Lung microvascular endothelial cell (primary cell): ENCODE measurements at places on chromosomes 16 and 17. TPM values are rescaled to one million over a fixed set of nuclear protein-coding genes. Genes with fewer than 3 reads are reported as not detected.

Gene CLEC19A
- not detected in 2 replicates for total RNA-seq

Gene SMIM36
- not detected in 2 replicates for total RNA-seq

Gene MARVELD3
- total RNA-seq, result 0.22 TPM in 1 of 2 replicates, not detected in the other

Gene KRTAP2-1
- total RNA-seq, result not detected in 2 replicates

Gene TEX2
- total RNA-seq, result 19.4 and 36.1 TPM in 2 replicates

Gene RMI2
- total RNA-seq, result 0.99 and 2.8 TPM in 2 replicates

Gene GP1BA
- total RNA-seq, result not detected in 2 replicates

Gene RNU2-1
- total RNA-seq, result not detected in 2 replicates

Gene RAMP2
- total RNA-seq, result 12.9 and 36.3 TPM in 2 replicates

Gene ASIC2
- under 0.01 TPM in 1 of 2 replicates, not detected in the other for total RNA-seq

Gene CACNG5
- not detected in 2 replicates for total RNA-seq

Gene PRR29
- 0.44 and 0.60 TPM in 2 replicates for total RNA-seq

Gene HAS3
- total RNA-seq, result 1.4 and 1.7 TPM in 2 replicates

Gene TBC1D3H
- not detected in 2 replicates for total RNA-seq

Gene TPPP3
- 0.22 TPM in 1 of 2 replicates, not detected in the other for total RNA-seq

Gene GJC1
- 3.9 and 5.2 TPM in 2 replicates for total RNA-seq

Gene KRTAP2-3
- total RNA-seq, result not detected in 2 replicates

Gene RAB11FIP4
- 0.20 TPM in 1 of 2 replicates, not detected in the other for total RNA-seq

Gene FZD2
- total RNA-seq, result under 0.01 and 0.22 TPM in 2 replicates

Gene TVP23A
- total RNA-seq, result not detected in 2 replicates

DNA sequence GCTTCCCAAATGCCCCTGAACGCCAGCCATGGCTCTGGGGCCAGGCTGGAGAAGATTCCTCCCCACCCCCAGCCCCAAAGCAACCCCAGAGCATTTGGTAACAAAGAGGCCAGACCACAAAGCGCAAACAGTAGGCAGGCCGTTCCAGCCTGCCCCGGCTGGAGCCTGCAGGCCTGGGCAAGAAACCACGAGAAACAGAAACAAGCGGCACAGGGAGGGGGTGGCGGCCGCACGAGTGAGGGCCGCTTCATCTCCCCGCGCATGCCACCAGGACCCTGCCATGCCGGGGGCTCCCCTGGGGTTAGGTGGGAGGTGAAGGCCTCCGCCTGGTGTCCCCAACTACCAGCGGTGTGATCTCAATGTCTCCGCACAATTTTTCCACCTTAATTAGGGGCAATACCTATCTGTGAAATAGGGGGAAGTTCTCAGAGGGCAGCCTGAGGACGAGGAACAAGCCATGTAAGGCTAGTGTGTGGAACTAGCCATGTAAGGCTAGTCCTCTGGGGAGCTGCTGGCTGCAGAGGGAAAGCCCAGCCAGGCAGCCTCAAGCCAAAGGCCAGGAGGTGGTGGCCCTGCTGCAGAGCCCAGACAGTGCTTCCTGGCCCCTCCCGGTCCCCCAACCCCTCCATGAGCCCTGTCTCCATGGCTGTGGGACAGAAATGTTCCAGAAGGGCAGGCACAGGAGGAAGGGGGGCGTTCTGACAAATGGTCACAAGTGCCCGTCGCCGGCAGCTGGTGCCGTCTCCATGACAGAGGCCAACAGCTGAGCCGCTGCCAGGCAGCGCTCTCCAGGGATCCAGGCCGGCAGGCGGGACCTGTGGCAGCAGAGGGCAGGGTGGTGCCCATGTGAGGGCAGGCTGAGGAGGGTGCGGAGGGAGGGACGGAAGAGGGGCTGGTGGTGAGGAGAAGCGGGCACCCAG lies 14.5 kb upstream of the MTSS2 start:
- DNase-seq, result no peak

DNA sequence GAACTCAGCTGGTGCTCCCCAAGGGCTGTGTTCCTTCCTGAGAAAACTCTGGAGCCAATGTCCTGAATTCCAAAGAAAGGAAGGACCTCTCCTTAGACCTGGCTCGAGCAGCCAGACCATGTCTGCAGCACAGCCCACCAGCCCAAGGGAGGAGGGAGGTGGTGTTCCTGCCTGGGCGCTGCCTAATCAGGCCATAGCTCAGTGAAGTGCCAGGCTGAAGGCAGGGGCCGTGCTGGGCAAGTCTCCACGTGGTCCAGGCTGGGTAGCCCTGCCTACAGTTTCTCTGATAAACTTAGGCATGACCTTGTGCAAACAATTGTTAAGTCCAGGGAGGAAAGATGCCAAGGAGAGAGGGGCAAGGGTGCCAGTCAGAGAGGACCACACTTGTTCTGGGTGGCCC lies 76.8 kb downstream of the MPRIP start:
- no peak for DNase-seq

- DNase-seq, result no peak
These were observed 275.3 kb downstream of the PARN start for GRCh38 chr16:14354561-14355351.

DNA sequence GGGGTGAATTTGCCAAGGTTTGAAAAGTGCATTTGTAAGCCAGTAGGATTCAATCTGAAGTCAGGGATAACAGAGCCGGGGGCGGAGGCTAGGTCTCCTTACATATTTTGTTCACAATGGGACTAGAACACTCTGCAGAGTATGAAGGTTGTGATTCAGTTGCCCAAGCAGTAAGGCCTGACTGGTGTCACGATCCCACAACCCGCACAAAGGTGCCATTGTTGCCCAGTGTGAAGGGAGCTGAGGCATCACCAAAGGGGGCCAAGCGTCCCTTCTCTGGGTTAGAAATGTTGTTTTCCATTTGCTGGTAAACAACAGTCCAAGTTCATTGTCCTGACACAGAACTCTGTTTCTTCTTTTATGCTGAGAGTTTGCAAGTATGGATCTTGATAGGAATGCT lies 471.8 kb downstream of the MAF start:
- DNase-seq, result no peak

DNA sequence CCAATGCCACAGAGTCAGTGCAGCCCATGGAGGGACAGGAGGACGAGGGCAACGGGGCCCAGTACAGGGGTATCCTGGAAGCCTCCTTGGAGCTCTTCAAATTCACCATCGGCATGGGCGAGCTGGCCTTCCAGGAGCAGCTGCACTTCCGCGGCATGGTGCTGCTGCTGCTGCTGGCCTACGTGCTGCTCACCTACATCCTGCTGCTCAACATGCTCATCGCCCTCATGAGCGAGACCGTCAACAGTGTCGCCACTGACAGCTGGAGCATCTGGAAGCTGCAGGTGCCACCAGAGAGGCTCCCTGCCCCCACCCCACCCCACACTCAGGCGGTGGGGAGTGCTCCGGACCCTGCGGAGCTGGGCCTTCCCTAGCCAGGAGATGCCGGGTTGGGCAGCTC lies 16.6 kb downstream of the TRPV2 start:
- DNase-seq, result no peak

- DNase-seq, result no peak
These were observed 51.1 kb upstream of the VPS4A start for GRCh38 chr16:69260019-69260418.

- peak; percentile 93 for DNase-seq
These were observed 17.2 kb downstream of the USP31 start for GRCh38 chr16:23131931-23132621.

- DNase-seq, result no peak
These were observed 579.7 kb downstream of the CDH13 start for GRCh38 chr16:83206426-83206825.

DNA sequence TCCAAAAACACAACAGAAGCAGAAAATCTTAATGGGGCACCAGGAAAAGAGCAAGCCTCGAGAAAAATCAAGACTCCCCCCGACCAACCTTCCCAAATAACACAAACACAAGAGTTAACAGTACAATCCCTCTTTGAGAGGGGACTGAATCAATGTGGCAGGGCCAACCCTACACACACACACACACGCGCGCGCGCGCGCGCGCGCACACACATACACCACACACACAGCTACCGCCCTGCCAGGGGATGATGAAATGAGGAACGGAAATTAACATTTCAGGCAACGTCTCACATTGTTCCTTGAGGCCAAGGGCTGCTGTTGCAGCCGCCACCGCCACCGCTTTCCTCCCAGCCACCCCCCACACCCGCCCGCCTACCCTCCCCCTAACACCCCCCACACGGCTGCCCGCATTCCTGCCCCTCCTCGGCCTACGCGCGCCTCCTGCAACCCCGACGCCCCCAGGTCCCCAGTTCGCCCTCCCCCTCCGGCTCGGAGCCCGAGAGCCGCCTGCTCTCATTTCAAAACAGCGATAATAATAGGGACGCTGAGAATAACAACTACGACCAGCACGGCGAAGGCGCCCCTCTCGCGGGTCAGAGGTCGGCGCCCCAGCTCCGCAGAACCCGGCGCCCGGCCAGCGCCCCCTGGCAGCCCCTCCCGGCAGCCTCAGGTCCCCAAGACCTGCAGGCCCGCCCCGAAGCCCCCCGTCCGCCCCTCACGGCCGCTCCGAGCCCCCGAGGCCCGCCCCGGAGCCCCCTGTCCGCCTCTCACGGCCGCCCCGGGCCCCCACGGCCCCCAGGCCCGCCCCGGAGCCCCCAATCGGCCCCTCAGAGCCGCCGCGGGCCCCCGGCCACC lies 1.1 kb downstream of the ANKRD11 start:
- peak; percentile 83 for DNase-seq

DNA sequence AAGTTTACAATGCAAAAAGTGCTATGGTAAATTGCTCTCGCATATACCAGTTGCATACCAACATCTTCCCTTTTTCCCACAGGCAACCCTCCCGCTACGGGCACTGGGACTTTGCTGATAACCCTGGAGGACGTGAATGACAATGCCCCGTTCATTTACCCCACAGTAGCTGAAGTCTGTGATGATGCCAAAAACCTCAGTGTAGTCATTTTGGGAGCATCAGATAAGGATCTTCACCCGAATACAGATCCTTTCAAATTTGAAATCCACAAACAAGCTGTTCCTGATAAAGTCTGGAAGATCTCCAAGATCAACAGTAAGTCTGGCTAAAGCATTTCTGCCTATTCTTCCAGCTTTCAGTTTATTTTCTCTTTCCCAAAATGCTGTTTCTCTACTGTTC lies 27.9 kb upstream of the HSBP1 start:
- DNase-seq, result peak; percentile 57

GRCh38 chr16:3580251-3580651 lies 3.0 kb upstream of the NLRC3 start:
- no peak for DNase-seq

- DNase-seq, result peak; percentile 96
These were observed 9.3 kb downstream of the BECN1 start for GRCh38 chr17:42814633-42815399.

DNA sequence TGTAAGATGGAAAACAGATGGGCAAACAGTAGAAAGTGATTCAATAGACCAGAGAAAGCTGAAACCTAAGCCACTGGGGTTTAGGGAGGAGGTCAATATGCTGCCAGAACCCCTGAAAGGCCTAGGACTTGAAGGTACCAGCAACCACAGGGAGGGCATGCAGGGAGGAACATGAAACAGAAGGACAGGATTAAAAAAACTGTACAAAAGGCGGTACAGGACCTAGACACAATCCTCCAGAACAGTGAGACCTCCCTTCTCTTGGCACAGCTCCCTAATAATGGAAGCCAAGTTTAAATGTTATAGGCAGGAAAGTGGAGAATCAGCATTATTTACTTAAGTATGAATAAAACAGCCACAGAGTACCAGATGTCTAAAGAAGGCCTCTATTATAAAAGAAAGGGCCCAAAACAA lies 105.5 kb downstream of the SPAG9 start:
- DNase-seq, result peak; percentile 10

- peak; percentile 31 for DNase-seq
These were observed 33.3 kb downstream of the JPH3 start for GRCh38 chr16:87635541-87636049.

GRCh38 chr16:12602811-12603698 lies 200.6 kb downstream of the CPPED1 start:
- no peak for DNase-seq

GRCh38 chr16:66236301-66236700 lies 130.2 kb upstream of the CDH5 start:
- DNase-seq, result no peak

GRCh38 chr16:15035163-15035729 lies 20.6 kb downstream of the NTAN1 start:
- no peak for DNase-seq
